ENCODE measurements at places on chromosomes 4 and X.

DNA sequence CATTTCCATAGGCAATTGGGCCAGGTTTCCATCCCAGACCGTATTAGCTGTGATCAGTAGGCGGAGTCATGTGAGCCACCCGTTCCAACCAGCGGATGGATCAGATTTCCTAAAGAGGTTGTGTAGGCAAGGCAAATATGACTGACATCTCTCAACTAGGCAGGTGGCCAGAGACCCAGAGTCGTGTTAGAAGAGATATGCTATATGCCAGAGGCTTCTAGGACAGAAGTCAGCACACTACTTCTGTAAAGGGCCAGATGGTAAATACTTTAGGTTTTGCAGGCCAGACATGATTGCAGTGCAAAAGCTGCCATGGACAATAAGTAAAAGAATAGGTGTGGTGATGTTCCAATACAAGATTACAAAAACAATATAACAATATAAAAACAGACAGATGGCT, 788.4 kb downstream of the RPA4 start:
- no peak for DNase-seq

DNA sequence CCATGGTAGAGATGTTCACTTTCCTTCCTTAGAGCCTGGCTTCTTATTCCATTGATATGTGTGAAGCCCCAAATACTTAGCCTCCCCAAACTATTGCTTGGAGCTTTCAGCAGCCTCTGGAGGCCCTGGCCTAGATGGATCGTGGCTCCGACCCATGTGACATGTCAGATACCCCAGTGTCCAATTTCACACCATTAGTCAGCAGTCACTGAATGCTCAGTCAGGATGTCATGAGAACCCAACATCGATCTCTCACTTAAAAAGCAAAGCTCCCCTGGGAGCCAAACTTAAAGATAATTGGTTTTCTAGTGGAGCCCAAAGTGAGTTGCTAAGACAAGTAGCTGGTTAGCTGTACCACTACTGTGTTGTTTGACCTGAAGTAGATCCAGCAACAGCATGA, 41.6 kb upstream of the IGSF1 start:
- no peak for DNase-seq

- DNase-seq, result no peak
These were observed 196.8 kb upstream of the LEF1 start for GRCh38 chr4:108365551-108365950.

GRCh38 chr4:122889726-122890125, 32.7 kb downstream of the NUDT6 start:
- DNase-seq, result no peak
